Large intestine (tissue), 12 donors: ENCODE measurements at places on chromosomes 7 and 10. TPM values are rescaled to one million over a fixed set of nuclear protein-coding genes. Genes with fewer than 3 reads are reported as not detected.

Gene NAT16
- polyA plus RNA-seq, result 0.21 TPM

Gene SFTPD
- polyA plus RNA-seq, result 0.42 TPM

Gene CDK14
- 9.7 TPM for polyA plus RNA-seq

Gene TACR2
- 8.2 TPM for polyA plus RNA-seq

GRCh38 chr10:1120801-1121211 lies 64.6 kb downstream of the WDR37 start:
- DNase-seq, result no peak

- DNase-seq, result no peak
Observed at GRCh38 chr7:145219461-145219860, 383.6 kb upstream of the TPK1 start.

GRCh38 chr10:54342058-54342457 lies 459.0 kb downstream of the PCDH15 start:
- no peak for DNase-seq

GRCh38 chr7:148472406-148472805 lies 118.2 kb upstream of the C7orf33 start:
- DNase-seq, result no peak

DNA sequence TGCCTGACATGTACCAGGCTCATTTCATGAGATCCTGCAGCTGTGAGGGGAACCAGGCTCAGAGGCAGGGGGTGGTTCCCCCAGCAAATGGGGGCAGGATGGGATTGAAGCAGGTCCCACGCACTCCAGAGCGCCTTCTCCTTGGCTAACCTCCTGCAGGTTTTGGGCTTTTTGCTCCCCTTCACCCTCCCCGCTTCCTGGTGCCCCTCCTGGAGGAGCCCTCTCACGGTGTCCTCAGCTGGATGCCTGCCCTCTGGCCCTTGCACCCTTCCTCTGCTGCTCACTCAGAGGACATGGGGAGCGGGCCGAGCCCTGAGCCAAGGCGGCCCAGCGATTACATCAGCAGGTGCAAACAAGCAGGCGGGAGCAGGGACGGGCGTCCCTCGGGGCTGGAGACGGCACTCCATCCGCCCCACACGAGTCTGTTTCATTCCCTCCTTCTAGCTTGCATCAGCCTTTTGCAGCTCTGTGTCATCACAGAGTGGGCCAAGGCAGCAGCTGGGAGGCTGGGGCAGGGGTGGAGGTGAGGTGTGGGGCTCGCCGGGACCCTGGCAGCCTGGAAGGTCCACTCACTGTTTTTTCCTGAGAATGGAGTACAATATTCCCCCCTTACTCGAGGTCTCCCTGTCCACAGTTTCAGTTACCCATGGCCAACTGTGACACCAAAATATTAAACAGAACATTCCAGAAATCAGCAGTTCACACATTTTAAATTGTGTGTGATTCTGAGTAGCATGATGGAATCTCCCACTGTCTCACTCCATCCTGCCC lies 52.7 kb upstream of the SLC29A3 start:
- DNase-seq, result peak; percentile 60

- DNase-seq, result no peak
Observed at GRCh38 chr7:48899932-48900331, 24.4 kb upstream of the CDC14C start.

DNA sequence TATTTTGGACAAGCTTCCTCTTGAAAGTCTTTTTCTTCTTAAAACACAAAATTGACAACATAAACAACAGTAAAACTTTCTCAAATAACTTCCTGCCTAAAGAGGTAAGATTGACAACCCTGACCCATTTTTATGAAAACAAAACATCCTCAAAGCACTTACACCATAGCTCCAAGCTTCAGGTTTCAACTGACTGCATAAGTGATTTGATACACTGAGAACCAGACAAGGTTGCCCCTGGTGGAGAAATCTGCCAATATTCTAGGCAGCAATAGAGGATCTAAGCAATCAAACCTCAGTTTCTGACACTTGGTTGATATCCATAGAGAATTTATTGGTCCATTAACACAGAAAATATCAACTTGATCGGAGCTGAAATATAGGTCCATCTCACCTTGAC lies 147.8 kb downstream of the ELAPOR2 start:
- no peak for DNase-seq

DNA sequence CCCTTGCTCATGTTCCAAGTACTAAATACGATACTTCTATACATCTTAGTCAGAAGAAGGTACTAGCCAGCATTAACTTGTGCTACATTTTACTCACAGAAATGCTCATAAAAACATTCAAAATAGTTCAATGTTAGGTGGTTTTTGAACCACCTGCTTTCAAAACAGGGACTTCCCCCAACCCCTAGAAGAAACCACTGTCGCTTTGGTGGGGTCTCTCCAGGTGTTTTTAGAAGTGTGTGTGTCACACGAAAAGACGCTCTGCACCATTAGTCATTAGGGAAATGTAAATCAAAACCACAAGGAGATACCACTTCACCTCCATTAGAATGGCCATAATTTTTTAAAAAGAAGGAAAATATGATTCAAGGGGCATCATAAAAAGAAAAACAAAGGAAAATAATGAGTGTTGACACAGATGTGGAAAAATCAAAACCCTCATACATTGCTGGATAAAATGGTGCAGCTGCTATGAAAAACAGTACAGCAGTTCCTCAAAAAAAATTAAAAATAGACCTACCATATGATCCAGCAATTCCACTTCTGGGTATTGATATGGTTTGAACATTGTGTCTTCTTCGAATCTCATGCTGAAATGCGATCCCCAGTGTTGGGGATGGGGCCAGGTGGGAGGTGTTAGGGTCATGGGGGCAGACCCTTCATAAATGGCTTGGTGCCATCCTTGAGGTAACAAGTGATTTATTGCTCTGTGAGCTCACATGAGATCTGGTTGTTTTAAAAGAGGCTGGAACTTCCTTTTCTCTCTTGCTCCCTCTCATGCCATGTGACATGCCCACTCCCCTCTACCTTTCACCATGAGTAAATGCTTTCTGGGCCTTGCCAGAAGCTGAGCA lies 74.2 kb downstream of the MALSU1 start:
- no peak for DNase-seq

- DNase-seq, result no peak
Observed at GRCh38 chr10:71697938-71698709, 21.5 kb downstream of the C10orf105 start.
